ENCODE measurements at places on chromosomes 3 and 15.

- no peak for DNase-seq
Measured at GRCh38 chr3:196621611-196622010, 17.9 kb upstream of the NRROS start.

DNA sequence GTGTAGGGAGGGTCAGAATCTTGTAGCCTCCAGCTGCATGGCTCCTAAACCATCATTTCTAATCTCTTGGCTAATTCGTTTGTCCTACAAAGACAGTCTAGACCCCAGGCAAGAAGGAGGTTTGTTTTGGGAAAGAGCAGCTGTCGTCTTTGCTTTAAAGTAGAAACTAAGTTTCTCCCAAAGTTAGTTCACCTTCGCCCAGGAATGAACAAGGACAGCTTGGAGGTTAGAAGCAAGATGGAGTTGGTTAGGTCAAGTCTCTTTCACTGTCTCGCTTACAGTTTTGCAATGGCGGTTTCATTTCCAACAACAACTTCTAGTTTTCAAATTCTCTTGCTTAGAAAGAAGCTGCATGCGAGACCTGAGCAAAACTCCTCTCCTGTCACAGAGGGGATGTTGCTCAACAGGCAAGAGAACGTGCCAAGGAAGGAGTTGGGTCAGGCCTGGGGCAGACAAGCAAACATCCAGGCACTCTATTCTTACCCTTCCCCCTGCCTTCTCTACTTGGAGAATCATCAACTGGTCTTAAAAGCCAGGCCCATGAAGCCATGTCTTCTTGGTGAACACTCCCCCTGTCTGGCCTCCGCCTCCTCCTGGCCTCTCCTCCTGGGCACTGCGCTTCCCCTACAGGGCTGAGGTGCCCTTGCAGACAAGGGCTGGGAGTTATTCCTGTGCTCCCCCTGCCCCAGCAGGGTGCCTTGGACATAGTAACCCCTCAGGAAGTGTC is 57.6 kb downstream of the TMEM44 start:
- peak; percentile 94 for DNase-seq

DNA sequence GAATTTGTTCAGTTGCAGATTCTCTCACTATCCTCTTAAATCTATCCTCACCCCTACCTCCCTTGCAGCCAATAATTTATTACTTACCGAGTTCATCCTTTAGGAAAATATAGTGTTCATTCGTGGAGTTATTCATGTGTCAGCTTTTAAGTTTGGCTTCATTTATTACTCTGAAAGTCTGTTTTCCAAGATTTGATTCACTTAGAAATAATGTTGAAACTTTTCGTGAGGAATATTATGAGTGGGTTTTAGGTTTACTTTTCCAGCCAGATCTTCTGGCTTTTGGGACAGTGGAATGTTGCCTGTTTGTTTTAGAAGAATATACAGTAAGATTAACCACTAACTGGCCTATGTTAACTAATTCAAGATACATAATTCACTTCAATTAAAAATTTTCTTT is 161.0 kb upstream of the CGNL1 start:
- DNase-seq: no peak

DNA sequence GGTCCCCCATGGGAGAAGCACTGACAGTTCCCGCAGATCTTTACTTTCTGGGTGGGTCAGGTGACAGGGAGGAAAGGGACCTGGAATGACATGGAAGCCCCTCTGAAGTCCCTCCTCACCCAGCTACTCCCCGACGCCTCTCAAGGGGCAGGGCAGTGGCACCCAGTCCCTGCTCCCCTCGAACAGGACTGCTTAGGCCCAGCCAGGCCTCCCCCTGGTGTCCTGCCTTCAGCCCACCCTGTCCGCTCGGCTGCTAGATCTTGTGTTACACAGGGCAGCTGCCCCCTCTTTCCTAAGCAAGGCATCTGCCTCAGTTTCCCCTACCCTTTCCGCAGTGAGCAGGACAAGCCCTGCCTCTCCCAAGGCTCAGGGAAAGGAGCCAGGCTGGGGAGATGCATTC is 226.5 kb downstream of the XXYLT1 start:
- DNase-seq: no peak

DNA sequence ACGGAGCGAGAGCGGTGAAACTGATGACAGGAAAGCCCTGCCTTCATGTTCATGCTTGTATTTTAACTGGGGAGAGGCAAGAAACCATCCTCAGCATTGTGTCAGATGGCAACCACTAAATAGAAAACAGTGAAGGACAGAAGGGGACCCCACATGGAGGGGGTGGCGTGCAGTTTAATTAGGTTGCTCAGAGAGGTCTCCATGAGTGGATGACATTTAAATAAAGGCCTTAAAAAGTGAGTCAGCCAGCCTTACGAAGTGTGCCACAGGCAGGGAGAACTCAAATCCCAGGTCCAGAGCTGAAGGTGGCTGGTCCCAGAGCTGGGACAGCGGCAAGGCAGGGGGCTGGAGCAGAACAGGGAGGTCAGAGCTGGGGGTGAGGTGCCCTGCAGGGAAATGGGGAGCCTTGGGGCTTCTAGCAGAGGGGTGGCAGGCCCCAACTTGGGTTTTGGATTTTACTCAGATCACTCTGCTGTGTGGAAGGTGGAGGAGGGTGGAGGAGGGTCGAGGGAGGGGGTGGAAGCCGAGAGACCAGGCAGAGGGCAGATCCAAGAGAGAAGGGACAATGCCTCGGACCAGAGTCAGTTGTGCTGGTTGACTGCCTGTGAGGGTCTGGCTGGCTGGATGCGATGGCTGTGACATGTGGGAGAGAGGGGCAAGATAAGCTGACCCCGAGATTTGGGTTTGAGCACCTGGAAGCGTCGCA is 73.7 kb downstream of the KLF13 start:
- no peak for DNase-seq

DNA sequence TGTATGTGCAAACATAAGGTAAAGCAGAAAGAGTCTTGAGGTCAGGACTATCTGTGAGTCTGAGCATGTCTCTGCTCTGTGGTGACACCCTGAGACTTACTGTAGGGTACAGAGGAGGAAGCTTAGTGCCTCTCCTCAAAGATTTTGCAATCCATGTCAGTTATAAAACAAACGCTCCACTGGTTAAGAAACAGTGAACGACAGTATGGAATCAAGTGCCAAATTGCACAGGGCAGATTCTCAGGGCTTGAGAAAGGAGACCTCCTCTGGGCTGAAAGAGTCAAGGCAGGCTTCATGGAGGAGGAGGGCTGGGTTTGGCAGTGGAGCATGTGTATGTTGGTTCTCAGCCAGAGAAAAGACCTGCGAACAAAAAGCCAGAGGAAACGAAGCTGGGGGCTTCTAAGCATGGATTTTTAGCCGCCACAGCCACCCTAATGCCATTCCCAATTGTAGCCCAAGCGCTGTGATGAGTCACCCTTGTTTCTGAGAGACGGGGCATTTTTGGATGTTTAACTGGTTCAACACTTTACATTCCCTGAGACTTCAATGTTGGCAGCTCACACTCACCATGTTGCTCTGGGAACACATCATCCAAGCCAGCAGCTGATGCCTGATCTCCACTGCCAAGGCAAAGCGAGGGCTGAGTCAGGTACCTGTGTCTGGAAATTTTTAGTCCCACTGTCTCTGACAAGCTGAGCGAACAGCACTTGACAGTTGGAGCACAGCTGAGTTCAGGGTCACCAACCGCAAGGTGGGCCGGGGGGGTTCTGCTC is 3.4 kb upstream of the DGKG start:
- peak; percentile 100 for DNase-seq

GRCh38 chr3:2853651-2854050 is 256.5 kb downstream of the IL5RA start:
- no peak for DNase-seq

DNA sequence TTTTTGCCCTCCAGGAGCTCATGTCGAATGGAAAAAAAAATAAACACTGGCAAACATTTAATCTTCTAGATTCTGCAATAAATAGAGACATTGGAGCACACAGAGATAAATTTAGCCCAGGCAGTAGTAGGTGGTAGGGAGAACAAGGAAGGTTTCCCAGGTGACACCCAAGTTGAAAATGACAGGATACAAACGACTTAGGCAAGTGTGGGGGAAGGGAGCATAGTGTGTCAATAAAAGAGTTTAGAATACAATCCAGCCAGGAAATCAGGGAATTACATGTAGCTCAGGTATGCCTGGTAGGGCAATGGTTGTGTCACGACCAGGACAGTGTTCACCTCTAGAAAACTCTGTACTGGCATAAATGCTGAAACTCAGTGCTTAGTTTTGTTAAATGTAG is 364.6 kb upstream of the AGTR1 start:
- DNase-seq: no peak

- DNase-seq: no peak
Measured at GRCh38 chr15:56028430-56028829, 35.0 kb upstream of the NEDD4 start.

DNA sequence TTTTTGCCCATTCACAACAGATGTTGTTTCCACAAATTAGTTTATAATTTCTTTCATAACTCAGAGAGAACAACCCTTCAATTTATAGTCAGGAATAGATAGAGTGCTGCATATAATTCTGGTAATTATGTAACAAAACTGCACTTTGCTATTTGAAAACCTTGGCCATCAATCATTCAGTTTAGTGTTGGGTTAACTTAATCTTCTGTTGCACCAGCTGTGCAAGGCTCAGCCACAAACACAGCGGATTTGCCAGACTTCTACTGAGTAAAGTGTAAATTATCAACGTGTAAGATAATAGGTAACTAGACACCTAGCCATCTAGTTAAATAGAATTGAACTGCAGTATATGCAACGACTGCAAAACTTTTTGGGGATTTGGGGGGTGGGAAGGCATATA is 1064.3 kb upstream of the EPHA6 start:
- no peak for DNase-seq

GRCh38 chr15:65304381-65305149 is at the start of gene RNU5B-1:
Gene RNU5B-1, plus strand, starts transcription at chr15:65304677.
- peak; percentile 96 for DNase-seq

DNA sequence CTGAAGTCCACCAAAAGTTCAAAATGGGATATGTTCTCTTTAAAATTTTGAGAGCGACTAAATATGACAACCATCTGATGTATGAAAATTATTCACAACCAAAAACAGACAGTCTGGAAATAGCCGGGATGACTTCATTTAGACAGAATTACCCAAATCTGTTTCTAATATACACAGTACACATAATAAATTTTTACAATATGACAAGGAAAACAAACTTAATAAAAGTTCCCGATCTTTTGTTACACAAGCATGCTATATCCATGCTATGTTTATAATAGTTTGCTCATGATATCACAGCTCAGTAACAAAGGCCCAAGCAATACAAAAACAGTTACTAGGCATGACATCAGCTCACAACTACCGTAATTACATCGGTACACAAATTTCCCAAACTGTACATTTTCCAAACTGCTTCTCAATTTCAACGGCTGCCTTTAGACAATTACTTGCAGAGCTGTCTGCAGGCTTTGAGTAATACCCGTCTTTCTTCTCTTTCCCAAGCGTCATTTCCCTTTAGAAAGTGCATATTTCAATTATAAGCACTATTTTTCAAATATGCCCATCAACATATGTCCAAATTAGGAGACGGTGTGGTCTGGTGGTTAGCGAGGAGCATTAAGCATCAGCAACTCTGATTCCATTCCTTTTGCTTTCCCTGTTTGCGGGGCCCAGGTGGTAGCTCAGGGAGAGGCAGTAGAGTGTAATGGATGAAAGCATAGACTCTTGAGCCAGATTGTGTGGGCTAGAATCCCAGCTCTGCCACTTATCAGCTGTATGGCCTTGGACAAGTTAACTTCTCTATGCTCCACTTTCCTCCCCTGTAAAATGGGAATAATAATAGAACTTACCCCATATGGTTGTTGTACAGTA is 481.2 kb downstream of the FOXP1 start:
- DNase-seq: no peak

GRCh38 chr3:46065294-46065705 is 38.0 kb upstream of the XCR1 start:
- no peak for DNase-seq

DNA sequence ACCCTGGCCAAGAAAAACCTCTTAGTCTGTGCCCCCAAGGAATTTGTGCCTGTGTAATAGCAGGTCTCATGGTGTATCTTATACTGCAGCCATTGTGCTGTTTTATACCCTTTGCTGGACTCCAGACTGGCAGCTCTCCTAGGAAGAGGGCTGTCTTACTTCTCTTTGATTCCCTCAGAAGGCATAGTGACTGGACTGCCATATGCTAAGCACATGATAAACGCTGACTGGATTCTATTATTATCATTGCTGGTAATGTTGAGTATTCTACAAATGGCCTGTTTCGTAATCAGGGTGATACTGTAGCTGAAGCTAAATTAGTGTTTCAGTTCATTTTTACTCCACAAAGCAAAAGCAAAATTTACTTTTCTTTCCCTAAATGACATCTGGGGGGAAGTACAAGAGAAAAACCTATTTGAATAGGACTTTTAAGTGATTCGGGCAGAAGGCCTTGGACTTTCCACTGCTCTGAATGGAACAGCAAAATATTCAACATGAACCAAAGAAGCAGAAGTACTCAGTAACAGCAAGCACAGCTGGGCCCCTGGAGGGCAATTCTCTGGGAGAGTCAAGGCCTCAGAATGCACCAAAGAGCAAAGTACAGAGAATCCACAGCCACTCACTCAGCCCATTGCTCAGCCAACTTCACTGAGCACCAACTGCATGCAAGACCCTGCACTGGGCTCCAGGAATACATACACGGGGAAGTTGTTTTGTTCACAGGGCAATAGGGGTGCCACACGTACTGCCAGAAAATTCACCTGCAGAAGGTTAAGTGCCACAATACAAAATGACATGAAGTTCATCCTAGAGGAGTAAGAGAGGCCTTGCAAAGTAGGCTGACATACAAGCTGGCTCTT is 7.9 kb upstream of the BCL2A1 start:
- peak; percentile 77 for DNase-seq

DNA sequence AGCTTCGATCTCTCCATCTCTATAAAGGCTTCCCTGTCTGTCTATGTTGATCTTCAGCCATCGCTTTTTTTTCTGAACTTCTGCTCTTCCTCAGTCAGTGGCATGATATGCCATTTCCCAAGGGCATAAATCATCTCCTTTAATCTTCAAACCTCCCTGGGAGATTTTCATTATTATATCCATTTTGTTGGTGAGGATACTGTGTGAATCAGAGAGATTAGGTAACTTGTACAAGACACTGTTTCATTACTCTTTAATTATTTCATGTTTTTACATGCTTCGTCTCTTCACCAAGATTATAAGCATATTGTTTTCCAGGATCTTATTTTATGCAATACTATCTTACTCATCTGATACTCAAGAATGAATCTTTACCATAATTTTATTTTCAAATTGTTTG is 124.8 kb upstream of the ATP11B start:
- no peak for DNase-seq

DNA sequence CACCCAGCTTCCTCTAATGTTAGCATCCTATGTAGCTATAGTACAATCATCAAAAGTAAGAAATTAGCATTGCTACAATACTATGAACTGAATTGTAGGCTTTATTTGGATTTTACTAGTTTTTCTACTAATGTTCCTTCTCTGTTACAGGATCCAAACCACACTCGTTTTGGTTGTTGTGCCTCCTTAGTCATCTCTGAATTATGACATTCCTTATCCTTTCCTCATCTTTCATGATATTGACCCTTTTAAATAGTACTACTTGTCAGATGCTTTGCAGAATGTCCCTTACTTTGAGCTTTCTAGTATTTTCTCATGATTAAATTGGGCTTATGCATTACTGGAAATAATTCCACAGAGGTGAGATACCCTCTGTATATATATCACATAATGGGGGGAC is 265.4 kb downstream of the VPS13C start:
- DNase-seq: no peak

- no peak for DNase-seq
Measured at GRCh38 chr3:131738095-131738494, 235.3 kb upstream of the MRPL3 start.

- peak; percentile 54 for DNase-seq
Measured at GRCh38 chr3:196941729-196942225, 551 bp downstream of the NCBP2 start.

- DNase-seq: no peak
Measured at GRCh38 chr3:48598323-48599076, 3.4 kb upstream of the COL7A1 start.

- DNase-seq: no peak
Measured at GRCh38 chr3:158158969-158159368, 49.1 kb downstream of the RSRC1 start.
